ENCODE measurements at places on chromosomes 6 and 20.

DNA sequence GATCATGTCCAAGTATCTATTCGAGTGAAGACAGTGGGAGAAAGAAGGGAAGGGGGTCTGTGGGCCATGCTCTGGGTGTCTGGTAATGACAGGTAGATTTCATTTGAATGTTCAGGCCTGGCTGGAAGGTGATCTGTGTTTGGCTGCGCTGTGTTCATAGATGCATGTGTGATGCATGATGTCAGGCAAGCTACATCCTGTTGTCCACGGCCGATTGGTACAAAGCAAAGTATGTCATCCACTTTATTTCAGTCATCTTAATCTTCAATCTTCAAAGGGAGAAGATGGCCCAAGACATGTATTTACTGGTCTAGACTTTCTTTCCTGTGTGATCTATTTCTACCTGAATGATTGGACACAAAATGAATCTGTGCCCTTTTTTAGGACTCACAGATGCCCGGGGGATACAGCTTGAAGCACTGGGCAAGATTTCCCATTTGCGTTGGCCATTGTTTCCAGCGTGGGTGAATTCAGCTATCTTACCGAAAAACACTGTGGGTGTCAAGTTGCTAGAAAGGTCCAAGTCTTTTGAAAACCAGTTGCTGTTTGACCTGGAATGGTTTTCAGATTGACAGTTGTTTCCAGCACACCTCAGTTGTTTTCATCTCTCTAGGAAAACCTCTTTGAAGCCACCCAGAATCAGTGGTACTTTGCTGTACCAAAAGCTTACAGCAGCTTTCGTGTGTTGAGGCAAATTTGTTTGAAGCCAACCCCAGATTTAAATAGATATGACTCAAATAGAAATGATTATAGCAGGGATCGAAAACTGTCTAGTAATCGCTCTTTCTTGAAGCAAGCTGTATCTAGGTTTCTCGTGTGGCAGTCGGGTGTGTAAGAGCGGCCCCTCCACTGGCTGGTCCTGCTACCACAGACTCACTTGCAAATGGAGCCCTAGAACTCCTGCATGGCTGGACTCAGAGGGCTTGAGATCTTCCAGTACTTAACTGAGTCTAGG lies 27.2 kb downstream of the DUSP22 start:
- DNase-seq = no peak

DNA sequence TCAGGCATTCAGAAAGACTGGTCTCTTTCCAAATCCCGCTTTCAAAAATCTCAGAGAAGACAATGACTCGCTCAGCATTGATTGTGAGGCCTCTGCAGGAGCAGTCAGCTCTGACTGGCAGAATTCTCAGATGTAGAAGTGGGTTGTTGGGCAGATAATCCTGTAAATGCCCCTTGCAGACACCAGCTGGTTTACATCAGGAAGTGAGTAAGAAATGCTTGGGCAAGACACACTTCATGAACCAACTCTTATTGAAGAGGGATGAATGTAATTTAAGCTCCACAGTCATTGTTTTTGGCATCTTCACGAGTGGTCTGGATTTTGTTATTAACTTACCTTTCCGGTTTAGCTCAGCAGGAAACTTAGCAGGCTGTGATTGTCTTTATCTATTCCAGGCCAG lies 166.6 kb downstream of the PLCB4 start:
- DNase-seq = peak; percentile 15

DNA sequence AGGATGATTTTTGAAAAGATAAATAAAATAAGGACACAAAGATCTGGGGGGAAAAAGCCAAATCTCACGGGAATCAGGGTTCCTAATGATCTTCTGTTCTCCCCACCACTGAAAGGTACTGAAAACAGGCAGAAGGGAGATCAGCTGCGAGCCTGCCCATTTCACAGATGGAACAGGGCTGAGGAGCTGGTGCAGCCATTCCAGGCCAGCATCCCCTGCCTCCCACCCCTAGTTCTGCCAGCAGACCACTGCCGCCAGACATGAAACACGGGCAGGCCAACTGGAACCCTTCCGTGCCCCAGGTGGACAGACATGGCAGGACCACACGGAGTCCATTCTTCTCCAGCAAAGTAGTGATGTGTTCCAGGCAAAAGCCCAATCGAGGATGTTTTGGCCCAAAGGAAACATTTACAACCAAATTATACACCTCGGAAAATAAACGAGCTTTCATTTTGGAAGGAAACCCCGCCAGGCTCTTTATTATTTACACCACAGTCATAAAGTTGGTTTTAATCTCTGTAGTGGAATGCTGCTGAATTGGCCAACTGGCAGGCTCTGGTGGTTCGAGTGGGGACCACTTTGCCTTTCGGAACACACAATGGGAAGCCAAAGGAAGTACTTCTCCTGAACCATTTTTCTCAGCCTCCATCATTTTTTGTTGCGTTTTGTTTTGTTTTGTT lies 28.2 kb downstream of the ISM1 start:
- DNase-seq = no peak

DNA sequence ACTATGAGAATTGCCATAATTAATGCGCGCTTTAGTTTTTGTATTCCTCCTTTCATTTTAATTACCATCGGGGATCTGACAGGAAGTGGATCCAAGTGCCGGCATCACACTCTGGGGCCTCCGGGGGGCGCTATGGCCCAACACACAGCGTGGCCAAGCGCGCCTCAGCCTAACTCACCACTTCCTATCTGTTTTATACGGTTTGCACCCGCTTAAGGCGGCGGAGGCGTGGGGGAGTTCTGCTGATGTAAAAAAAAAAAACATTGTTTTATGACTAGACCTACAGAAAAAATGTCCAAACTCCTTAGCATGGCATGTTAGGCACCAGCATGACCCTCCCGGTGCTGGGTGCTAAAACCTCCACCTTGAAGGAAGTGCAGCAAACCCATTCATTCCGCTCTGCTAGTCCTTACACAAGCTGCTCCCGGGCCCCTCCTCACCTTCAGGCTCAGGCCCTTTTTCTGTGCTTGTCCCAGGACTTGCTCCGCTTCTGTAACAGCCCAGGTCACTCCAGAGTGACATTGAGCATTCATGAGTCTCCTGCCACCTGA lies 4.5 kb upstream of the EBF4 start:
- DNase-seq = peak; percentile 43

- DNase-seq = no peak
These were observed 13.4 kb upstream of the RANBP9 start for GRCh38 chr6:13725052-13725451.

DNA sequence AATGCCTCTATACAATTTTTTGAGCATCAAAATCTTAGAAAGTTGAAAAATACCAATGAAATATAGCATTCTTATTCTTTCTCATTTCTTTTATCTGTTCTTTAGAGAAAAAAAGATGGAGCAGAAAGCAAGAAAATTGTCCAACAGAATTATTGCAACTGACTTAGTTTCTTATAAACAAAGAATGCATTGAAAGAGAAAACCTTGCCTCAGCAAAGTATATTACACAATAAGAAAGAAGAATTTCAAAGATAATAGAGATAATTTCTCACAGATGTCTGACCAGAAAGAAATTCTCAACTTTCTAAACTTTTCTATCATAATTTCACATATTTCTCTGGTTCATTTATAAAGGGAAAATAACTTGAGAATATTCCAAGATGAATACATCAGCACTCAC lies 47.0 kb upstream of the PRND start:
- DNase-seq = no peak

Measured in AG08396 (cell line).